ENCODE measurements at places on chromosomes 4 and X. TPM values are rescaled to one million over a fixed set of nuclear protein-coding genes. Genes with fewer than 3 reads are reported as not detected.

The FHIP1A gene
- polyA plus RNA-seq: 0.90 TPM

The MAGEA2B gene
- polyA plus RNA-seq: not detected

The SYP gene
- polyA plus RNA-seq: 5.0 TPM

The PAGE1 gene
- not detected for polyA plus RNA-seq

The TMSB15A gene
- polyA plus RNA-seq: not detected

The PCDH10 gene
- polyA plus RNA-seq: 0.50 TPM

The CXCR3 gene
- 0.28 TPM for polyA plus RNA-seq

The KCND1 gene
- 0.15 TPM for polyA plus RNA-seq

The DUSP21 gene
- not detected for polyA plus RNA-seq

The SYN1 gene
- polyA plus RNA-seq: 1.7 TPM

The VSIG4 gene
- polyA plus RNA-seq: 31.9 TPM

The PNMA6F gene
- polyA plus RNA-seq: not detected

The MEPE gene
- polyA plus RNA-seq: not detected

The DRD5 gene
- polyA plus RNA-seq: not detected

The ZC4H2 gene
- 5.3 TPM for polyA plus RNA-seq

The SLC16A2 gene
- polyA plus RNA-seq: 2.4 TPM

The ZNF157 gene
- not detected for polyA plus RNA-seq

The LDOC1 gene
- polyA plus RNA-seq: 14.7 TPM

The SPANXA1 gene
- not detected for polyA plus RNA-seq

The NKX3-2 gene
- 0.06 TPM for polyA plus RNA-seq

All from stomach (tissue), 19 donors.